ENCODE measurements at places on chromosomes 16 and 17. TPM values are rescaled to one million over a fixed set of nuclear protein-coding genes. Genes with fewer than 3 reads are reported as not detected.

- no peak for DNase-seq
These were observed 2.8 kb downstream of the BFAR start for GRCh38 chr16:14635395-14636165.

- no peak for DNase-seq
These were observed 23.9 kb downstream of the HNF1B start for GRCh38 chr17:37720989-37721388.

DNA sequence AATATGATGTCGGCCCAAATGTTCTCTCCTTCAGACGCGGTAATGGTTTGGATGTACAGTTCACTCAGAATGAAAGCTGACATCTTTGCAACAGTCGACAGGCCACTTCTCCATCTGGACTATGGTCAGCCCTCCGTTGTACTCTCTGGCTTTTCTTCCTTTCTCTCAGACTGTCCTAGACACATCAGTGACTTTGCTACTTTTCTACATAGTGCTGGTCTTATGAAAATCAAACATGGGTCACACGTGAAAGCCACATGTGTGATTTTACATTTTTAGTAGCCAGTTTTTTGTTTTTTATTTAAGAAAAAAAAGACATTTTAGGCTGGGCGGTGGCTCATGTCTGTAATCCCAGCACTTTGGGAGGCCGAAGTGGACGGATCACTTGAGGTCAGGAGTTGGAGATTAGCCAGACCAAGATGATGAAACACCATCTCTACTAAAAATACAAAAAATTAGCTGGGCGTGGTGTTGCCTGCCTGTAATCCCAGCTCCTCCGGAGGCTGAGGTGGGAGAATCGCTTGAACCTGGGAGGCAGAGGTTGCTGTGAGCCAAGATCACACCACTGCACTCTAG is 644.1 kb downstream of the KCNJ2 start:
- DNase-seq: no peak

TBX6 gene
- polyA plus RNA-seq: 0.60 TPM

DNA sequence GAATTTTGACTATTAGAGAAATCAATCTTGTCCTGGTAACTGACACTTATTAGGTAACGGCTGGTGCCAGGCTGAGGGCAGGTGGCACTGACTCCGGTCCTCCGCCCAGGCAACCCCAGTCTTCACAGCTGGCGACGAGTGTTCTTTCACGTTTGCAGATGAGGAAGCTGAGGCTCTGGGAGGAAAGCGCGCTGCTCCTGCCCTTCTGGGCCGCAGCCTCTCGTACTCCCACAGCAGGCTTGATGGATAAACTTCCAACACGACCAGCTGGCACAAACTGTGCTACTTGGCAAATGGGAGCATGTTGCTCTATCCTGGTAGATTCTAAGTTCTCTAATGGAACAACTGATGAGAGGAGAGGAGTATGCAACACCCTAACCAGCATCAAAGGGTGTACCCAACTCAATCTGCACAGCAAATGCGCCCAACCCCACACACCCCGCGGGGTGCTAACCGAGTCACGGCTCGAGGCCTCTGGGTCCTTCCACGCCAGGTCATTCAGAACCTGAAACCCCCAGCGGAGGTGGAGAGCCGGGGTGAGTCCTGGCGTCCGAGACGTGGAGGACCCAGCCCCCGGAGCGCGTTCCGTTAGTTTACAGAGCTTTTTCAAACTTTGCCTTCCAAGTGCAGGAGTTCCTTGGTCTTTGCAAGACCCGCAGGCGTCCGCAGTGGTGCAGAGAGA is 477 bp upstream of the SLC47A1 start:
- DNase-seq: no peak

GRCh38 chr17:40916366-40916765 is 21.1 kb downstream of the KRT23 start:
- DNase-seq: no peak

- DNase-seq: no peak
These were observed 56.4 kb downstream of the IRX5 start for GRCh38 chr16:54987081-54987480.

CDRT15 gene
- polyA plus RNA-seq: not detected

- peak; percentile 69 for DNase-seq
These were observed 525 bp downstream of the JPT1 start for GRCh38 chr17:75153780-75154194.

CBX2 gene
- 0.23 TPM for polyA plus RNA-seq

- peak; percentile 91 for DNase-seq
These were observed 7.5 kb upstream of the SNTB2 start for GRCh38 chr16:69179328-69180010.

DNA sequence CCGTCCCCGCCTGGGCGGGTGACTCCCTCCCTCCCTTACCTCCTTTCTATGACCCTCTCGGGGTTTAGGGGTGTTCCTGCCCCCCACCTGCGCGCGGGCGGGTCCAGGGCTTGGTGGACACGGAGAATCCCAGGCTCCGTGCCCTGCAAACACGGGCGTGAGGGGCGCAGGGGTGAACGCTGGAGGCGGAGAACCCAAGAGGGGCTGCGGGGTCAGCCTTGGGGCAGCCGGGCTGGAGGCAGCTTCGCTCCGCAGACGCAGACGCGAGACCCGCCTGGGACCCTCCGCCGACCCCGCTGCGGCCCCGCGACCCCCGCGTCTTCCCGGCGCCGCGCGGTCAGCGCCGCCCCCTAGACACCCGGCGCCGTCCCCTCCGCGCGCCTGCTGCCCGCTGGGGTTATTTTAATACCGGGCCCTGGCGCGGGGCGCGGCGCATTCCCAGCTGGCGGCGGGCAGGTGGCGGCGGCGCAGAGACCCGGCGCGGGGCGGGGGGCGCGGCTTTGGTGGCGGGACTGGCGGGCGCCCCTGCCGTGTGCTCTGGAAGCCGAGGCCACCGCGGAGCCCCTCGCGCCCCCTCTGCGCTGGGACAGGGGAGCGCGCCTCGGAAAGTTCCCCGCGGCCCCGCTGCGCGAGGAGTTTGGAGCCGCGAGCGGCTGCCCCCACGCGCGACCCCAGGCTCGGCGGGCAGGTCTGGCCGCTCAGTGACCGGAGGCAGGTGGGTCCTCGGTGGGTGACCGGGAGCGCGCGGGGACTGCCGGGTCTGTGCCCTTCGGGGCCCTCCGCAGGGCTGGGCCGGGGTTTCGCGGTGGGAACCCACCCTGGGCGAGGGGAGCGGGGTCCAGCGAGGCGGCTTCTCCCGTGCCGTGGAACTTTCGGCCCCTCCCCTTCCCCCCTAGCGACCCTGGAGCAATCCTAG is at the start of gene UTS2R:
TSS of gene UTS2R (plus strand) at position 433 of the 916 bp plus-strand sequence. CDS start 2,560 bp downstream, outside the sequence.
- DNase-seq: no peak

GRCh38 chr17:77416105-77416713 is 275.4 kb downstream of the SEC14L1 start:
- DNase-seq: no peak

KSR1 gene
- polyA plus RNA-seq: 8.8 TPM

- DNase-seq: no peak
These were observed 766.5 kb upstream of the GOT2 start for GRCh38 chr16:59500601-59501000.

- DNase-seq: no peak
These were observed 15.1 kb downstream of the FAM117A start for GRCh38 chr17:49748791-49749190.

GRCh38 chr16:88532434-88533241 is 37.6 kb upstream of the ZC3H18 start:
- DNase-seq: no peak

CAPNS2 gene
- polyA plus RNA-seq: not detected

DNA sequence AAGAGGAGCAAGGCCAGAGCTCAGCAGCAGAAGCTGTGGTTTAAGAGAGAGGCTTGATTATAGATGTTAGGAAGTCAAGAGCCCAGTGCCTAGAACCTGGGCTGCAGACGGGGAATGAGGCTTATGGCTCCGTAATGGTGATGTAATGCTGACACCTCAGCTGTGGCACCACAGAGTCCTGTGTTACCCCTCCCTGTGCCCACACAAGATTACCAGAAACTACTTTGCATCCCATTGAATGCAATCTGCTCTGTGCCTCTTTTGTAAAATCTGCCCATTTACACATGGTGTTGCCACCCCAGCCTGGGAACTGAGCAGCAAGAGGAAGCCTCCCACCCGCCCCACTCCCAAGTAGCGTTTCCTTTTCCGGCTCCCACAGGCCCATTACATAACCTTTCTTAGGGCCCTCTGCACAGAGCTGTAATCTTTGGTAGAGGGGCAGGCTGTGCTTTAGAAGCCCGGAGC is 57.0 kb downstream of the PITPNC1 start:
- no peak for DNase-seq

- DNase-seq: no peak
These were observed 84.2 kb downstream of the CEP112 start for GRCh38 chr17:66107731-66108130.

WNT9B gene
- polyA plus RNA-seq: 0.03 TPM

All from sigmoid colon (tissue), 7 donors.